ENCODE measurements at places on chromosomes 3 and 15.

DNA sequence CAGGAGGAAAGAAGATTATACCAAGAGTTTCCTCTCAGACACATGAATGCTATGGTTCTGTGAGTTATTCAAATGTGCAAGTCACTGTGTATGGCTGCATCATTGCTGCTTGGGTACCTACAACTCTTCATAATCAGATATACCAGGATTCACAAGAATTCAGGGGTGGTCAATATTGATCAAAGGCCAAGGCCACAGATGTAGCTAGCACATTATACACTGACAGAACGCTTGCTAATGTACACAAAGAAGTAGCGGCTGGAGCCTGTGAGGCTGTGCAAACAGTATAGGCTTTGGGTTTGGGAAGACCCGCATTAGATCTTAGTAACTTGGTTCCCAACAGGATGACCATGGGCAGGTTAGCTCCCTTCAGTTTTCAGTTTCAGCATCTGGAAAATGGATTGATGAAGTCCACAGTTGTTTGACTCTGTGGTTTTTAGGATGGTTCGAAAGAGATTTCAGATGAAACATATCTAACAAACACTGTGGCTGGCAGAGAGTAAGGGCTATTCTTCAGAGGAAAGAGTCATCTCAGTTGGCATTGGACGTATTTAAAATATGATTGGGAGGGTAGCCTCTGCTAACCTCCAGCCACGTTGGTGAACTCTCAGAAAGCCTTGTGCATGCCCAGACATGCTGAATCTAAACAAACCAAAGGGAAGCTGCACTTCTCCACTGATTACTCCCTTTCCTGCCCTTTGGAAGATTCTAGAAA, 748.7 kb upstream of the CFAP20DC start:
- no peak for DNase-seq

GRCh38 chr3:112675943-112676535, 35.1 kb upstream of the CCDC80 start:
- DNase-seq = no peak

DNA sequence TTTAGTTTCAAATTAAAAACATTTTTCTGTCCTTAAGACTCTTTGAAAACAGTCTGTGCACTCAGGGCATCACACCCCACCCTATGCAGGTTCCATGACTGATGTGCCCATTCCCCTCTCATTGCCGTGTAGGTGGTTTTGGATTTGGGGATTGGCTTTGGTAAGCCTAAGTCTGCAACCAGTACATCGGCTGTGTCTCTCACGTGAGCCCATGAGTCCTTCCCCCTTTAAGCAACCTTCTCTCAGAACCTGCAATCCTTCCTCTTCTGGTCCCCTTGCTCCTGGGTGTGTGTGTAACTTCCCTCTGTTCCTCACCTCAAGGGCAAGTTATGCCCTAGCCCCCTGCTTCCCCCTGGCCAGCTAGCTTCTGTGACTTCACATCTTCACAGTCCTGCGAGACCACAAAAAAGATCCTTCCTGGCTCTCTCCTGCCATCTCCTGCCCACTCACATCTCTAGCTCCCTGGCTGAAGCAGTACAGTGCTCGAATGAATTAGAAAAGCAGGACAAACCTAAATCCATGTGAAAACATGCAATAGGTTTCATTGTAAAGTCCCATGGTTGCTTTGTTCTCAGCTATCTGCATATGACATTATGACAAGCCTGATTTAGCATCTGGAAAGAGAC, 126.7 kb downstream of the UACA start:
- DNase-seq = no peak

GRCh38 chr3:119206611-119207511, 33.5 kb downstream of the UPK1B start:
- DNase-seq = no peak

DNA sequence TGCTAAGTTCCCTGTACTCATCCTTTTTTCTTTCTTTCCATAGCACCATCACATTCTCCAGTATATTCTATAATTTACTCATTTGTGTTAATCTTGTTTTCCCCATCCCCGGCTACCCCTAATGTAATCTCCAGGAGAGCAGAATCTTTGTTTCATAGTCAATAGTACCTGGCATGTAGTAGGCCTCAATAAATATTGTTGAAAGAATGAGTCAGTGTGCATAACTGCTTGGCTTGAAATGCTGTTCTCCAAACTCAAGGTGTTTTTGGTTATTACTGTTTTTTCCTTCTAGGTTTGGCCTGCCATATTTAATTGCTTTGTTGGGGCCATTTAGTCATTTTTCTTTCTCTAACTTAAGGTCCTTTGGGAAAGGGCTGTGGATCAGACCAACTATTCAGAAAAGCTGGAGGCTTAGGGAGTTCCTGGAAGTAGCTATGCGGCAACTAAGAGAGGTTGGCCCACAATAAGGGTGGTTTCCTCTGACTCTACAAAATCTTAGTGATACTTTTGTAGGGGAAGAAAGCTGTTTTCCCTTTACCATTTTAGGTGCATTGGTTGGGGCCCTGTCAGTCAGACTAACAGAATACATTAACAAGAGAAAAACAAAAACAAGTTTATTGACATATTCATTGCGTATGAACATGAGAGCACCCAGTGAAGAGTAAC, 28.4 kb downstream of the KAT2B start:
- DNase-seq = no peak

DNA sequence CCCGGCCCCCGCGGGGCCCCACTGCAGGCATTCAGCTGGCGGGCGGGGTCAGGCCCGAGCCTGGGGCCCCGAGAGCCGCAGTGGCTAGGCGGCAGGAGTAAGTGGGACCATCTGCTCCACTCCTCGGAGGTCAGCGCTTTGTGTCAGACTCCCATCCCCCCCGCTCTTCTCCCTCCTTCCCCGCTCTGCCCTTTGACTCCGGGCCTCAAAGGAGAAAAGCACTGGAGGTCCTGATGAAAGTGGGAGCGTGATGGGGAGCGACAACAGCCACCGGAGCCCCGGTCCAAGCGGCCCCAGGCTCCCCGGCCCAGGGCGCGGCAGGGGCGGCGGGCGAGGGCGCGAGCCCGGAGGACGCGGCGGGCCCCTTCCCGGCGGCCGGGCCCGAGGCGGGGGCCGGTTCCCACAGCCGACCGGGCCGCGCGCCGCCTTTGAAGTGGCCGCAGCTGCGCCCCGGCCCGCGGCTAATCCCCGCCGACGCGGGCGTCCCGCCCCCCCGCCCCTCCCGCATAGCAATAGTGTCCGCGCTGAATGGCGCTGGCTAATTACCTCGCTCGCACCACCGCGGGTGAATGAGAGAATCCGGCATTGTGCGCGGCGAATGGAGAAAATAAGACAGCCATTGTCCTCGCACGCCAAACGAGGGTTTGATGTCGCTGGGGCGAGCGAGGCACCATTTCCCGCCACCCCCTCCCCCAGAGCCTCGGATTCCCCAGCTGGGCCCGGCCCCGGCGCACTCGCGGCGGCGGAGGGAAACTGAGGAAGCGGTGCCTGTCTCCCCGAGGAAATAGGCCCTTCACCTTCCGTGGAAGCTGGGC, 22.4 kb downstream of the IGDCC3 start:
- no peak for DNase-seq

DNA sequence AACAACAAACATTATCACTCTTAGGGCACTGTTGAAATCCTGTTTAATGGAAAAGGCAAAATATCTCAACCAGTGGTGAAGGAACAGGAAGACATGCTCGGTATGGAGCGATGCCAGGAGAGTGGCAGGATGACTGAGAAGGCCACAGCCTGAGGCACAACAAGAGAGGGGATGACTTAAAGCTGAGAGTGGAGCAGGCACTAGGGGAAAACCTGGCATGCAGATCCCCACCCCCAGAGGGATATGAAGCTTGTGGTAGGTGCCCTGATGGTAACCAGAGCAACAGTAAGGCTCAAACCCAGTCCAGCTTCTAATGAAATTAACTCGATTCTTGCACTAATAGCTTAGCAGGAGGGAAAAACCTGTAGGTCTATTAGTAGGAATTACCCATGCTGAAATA, 40.4 kb downstream of the LYSMD4 start:
- DNase-seq = no peak

- DNase-seq = no peak
These were observed 129.0 kb downstream of the ERC2 start for GRCh38 chr3:56339244-56339643.

- DNase-seq = no peak
These were observed 49.8 kb downstream of the EXOG start for GRCh38 chr3:38545983-38546382.

- DNase-seq = no peak
These were observed 71.2 kb upstream of the ITGA11 start for GRCh38 chr15:68503213-68503612.

DNA sequence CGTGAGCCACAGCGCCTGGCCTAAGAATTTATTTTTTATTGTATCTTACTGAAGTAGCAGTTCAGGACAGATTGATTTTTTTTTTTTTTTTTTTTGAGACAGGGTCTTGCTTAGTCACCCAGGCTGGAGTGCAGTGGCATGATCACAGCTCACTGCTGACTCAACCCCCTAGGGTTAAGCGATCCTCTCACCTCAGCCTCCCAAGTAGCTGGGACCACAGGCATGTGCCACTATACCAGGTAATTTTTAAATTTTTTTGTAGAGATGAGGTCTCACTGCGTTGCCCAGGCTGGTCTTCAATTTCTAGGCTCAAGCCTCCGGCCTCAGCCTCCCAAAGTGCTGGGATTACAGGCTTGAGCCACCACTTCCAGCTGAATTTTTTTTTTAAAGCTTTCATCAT, 99.8 kb upstream of the HERC1 start:
- DNase-seq = no peak

GRCh38 chr3:83946554-83946953, 1012.2 kb upstream of the CADM2 start:
- DNase-seq = no peak

DNA sequence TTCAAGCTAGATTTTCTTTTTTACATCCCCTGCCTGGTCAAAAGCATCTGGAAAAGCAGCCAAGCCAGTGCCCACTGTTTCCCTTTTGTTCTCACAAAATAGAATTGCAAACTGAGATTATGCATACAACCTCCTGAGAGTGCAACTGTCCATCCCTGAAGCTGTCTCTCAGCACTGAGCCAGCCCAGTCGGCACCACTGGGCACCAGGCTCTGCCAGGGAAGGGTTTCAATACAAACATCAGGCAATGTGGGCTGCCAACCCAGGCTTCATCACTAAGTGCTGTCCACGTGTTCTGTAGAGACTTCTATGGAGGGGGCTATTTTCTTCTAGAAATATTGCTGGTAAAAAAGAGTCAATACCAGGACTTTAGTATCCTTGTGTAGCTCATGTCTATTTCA, 356.3 kb upstream of the TBL1XR1 start:
- DNase-seq = no peak

GRCh38 chr3:108728934-108729333, 28.3 kb downstream of the RETNLB start:
- DNase-seq = no peak

DNA sequence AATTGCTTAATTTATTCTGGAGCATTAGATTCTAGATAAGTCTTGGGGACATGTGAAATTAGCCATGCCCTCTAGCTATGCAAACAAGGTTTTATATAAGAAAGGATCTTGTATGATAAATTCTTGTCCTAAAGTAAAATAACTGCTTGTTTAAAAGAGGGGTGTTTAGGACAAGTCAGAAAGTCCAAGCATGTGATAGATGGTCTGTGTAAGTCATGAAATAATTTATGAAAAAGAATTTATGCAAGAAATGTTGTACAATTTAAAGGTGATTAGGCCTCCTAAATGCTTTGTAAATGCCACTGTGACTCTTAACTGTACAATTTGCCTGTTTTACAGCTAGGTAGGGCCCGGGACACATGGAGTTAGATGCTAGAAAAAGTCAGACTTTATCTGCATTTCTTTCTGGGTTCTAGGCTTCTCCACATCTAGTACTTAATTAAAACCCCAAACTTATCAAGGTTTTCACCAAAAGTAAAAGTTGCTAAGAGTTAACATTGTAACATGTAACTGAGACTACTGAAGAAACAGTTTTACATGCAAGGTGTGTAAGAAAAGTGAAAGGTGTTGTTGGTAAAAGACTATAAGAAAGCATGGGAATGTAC, 13.2 kb downstream of the LINS1 start:
- DNase-seq = no peak

GRCh38 chr15:83158393-83158792, 49.2 kb downstream of the HDGFL3 start:
- peak; percentile 21 for DNase-seq

DNA sequence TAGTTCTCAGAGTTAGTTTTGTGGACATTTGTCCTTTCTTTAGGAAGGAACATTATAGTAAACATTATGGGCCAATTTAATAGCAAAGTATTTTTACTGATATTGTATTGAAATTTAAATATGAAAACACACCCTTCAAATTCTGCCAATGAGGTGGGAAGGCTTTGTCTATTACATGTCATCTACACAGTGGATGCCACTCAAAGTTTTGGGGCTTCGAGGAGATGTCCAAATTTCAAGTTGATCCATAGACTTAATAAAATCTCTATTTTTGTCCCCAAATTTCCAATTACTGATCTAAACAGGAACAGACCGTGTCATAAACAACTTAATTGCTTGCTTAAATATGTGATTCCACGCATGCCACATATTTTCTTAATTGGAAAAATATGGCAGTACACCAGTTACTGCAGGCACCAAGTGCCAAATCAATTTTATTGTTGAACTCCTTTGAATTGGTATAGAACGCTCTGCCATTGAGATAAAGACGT, 1.7 kb downstream of the SHOX2 start:
- DNase-seq = no peak

- DNase-seq = no peak
These were observed 18.2 kb upstream of the ZNF639 start for GRCh38 chr3:179304605-179305004.

DNA sequence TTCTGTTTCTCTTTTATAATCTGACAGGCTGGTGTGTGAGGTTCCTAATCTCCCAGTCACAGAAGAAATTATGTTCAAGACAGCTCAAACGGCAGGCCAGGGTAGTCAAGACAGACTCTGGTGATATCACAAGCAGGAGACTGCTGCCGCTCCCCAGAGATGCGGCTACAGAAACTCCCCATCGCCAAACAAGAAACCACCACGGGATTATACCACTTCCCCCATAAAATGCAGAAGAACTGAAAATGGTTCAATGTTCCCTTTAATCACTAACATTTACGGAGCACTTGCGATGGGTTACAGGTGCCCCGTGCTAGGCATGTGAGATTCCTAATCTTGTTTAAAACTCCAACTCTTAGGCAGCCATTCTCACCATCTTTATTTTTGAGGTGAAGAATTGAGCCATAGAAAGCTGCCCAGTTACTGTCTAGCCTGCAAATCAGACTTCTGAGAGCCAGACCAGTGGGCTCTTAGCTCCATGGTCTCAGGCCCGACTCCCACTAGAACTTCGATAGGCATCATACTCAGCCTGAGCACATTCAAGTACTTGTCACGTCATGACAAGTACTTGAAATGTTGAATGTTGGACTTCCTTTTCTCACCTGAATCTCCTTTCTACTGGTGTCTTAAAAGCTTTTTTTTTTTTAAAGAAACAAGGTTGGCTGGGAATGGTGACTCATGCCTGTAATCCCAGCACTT, 58.4 kb downstream of the TBC1D2B start:
- no peak for DNase-seq

- DNase-seq = peak; percentile 12
These were observed 609.8 kb upstream of the BCHE start for GRCh38 chr3:166446986-166447385.

All from skeletal muscle cell (primary cell).